Coronary artery (tissue), 2 donors: ENCODE measurements at places on chromosomes 5 and 9.

GRCh38 chr9:34378376-34379060, 1.8 kb upstream of the MYORG start:
- DNase-seq, result peak; percentile 65

GRCh38 chr9:76564297-76564696, 105.3 kb downstream of the GCNT1 start:
- no peak for DNase-seq

- DNase-seq, result no peak
These were observed 386.5 kb upstream of the RFX3 start for GRCh38 chr9:3912280-3912679.

DNA sequence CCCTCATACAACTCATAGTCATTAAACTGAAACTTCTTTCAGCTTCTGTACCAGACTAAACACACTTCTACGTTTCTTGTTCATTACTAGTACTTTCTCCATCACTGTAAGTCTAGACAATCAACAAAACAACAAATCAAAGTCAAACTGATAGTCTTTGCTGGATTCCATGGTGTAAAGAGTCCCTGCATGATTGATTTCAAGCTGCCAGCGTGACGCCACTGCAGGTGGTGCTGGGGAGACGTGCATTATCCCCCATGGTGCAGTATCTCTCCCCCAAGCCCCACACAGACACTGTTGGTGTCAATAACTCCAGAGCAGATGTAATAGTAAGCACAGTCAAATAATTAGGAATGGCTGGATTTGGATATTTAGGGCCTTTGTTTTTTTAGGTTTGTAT, 10.7 kb upstream of the SLC2A8 start:
- peak; percentile 4 for DNase-seq

DNA sequence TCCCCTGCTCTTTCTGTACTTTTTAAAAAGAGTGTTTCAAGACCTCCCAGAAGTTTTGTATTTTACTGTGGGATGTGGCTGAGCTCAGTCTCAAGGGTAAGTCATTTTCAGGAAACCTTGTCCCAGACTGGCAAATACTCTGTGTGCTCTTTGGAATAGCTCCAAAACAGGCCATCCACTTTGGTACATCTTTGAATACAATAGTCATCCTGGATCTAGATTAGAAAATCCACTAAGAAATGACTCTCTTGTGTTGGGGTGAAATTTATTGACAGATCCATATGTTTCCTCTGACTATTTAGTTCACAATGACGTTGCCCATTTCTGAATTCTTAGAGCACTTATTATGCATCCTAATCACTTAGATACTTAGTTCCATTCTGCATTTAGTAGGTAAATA, 95.2 kb downstream of the PLCXD3 start:
- no peak for DNase-seq

GRCh38 chr5:74865804-74866595, at the start of gene FAM169A:
FAM169A (minus strand) TSS chr5:74866387; CDS start chr5:74841676, 24,711 bp downstream.
- DNase-seq, result no peak

DNA sequence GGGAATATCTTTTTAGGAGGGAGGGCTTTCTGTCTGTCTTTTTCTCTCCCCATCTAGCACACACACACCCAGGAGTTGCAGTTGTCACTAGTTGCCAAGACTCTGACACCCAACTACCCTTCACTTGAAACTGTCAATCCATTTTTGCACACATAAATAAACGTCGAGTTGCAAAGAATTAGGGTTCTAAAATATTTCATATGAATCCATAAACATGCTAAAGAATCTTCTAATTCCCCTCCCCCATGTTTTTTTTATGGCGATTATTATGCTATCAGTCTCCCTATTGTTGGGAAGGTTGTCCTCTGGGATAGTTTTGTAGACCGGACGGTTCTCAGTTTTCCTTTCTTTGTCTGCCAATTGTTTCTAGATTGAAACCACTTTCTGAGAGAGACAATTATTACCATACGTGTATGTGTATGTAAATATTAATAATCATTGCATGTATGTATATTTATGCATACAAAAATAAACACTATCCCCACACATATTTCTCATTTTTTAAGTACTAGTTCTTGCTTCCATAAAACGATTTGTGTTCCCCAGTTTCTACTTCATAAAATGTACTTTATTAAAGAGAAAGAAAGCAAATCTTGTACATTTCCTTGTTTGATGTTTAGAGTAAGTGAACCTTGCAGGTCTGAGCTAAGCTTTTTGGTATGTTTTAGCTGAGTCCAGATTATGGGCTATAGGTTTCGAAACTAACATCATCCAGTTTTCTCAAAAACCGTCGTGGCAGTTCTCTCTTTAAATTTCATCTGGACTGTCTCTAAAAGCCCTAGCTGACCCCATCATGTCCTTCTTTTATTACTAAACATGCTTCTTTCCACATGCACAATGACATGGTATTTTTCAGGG, 165.0 kb upstream of the MPDZ start:
- DNase-seq, result no peak
